ENCODE measurements at places on chromosomes 7 and 10.

DNA sequence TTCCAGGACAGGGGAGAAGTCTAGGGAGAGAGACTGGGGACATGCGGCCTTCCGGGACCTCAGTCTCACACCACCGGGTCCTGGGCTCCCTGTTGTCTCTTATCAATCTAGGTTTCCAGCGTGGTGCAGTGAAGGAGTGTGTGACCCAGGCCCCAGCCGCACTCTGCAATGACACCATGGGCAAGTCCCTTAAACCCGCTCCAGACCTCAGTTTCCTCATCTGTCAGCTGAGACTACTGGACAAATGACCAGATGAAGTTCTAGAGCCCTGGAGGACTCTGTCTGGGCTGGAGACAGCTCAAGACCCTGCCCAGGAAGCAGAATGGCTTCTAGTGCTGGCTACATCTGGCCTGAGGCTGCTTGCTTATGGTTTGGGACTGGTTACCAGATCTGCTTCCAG lies 20.1 kb upstream of the EIF5AL1 start:
- H3K27me3 ChIP-seq: peaks cover 11% of the 10 kb centered on the region
- DNase-seq: no peak
- no peak overlapping the region for H3K27ac ChIP-seq
- H3K36me3 ChIP-seq: no peaks in the 10 kb centered on the region

- no peaks in the 10 kb centered on the region for H3K36me3 ChIP-seq
- no peaks in the 10 kb centered on the region for H3K4me1 ChIP-seq
- no peaks in the 10 kb centered on the region for H3K27me3 ChIP-seq
- H3K27ac ChIP-seq: no peak overlapping the region
Observed at GRCh38 chr10:83809001-83809400, 330.3 kb upstream of the GHITM start.

DNA sequence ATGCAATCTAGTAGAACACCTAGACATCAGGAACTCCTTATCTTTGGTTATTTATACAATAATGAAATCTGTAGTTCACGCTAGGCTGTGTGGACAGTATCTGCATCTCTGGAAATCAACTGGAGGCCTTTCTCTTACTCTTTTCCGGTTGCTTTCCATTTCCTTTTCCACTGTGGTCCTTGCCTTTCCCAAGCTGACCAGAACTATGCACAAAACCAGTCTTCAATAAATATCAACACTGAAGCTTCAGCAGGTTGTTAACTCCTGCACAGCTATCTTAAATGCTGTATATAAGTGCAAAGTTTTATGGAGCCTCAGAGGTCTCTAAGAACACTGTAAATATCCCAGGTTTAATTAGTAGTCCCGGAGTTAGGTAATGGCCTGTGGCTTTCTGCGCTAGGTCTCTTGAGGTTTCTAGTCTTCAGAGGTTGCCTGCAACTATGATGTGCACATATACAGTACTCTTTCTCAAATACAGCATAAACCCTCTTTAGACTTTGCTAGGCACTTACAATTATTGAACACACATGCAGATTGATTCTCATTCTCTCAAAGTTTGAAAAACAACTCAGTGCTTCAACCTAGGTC lies 2.4 kb downstream of the KLLN start:
- peak overlapping the region; percentile 98 for H3K27ac ChIP-seq
- peak overlapping the region; percentile 97 for H3K4me3 ChIP-seq
- H3K27me3 ChIP-seq: no peaks in the 10 kb centered on the region

DNA sequence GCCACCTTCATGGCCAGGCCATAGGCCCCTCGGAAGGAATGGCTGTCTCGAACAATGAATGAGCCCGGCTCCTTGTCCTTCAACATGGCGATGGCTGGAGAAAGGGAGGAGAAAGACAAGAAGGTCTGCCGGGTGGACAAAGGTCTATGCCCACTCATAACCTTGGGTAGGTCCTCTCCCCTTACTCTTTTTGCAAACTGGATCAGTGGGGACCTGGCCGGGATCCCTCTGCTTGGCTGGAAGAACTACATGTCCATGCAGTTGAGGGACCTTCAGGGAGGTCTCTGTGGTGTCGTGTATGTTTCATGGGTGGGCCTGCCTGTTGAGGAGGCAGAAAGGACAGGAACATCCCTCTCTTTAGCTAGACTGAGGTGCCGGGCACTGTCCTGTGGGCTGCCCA lies 284.8 kb downstream of the TNS3 start:
- no peaks in the 10 kb centered on the region for H3K4me1 ChIP-seq
- H3K4me3 ChIP-seq: no peak overlapping the region
- peaks cover 70% of the 10 kb centered on the region for H3K36me3 ChIP-seq
- no peaks in the 10 kb centered on the region for H3K27me3 ChIP-seq
- no peak for DNase-seq
- H3K27ac ChIP-seq: no peak overlapping the region

- no peak overlapping the region for H3K27ac ChIP-seq
- no peaks in the 10 kb centered on the region for H3K36me3 ChIP-seq
- no peaks in the 10 kb centered on the region for H3K4me1 ChIP-seq
- H3K27me3 ChIP-seq: peaks cover 12% of the 10 kb centered on the region
- no peak for DNase-seq
- no peak overlapping the region for H3K4me3 ChIP-seq
Observed at GRCh38 chr7:157519798-157520244, 183.0 kb downstream of the DNAJB6 start.

- peaks cover 21% of the 10 kb centered on the region for H3K27me3 ChIP-seq
- H3K36me3 ChIP-seq: peaks cover 6% of the 10 kb centered on the region
- H3K27ac ChIP-seq: no peak overlapping the region
Observed at GRCh38 chr7:101201695-101202602, 1.1 kb upstream of the MOGAT3 start.

Measured in activated B cell treated with CpG ODN at 0.5 μM for 24 hours (primary cell).